ENCODE measurements at places on chromosomes 1 and 21. TPM values are rescaled to one million over a fixed set of nuclear protein-coding genes. Genes with fewer than 3 reads are reported as not detected.

- no peak overlapping the region for H3K4me3 ChIP-seq
- H3K27ac ChIP-seq: no peak overlapping the region
- DNase-seq: no peak
- H3K27me3 ChIP-seq: no peaks in the 10 kb centered on the region
- no peaks in the 10 kb centered on the region for H3K4me1 ChIP-seq
- H3K36me3 ChIP-seq: no peaks in the 10 kb centered on the region
Observed at GRCh38 chr21:21286170-21286798, 288.1 kb downstream of the NCAM2 start.

GRCh38 chr1:159091607-159092031, 15.1 kb upstream of the AIM2 start:
- peaks cover 44% of the 10 kb centered on the region for H3K4me1 ChIP-seq
- peak overlapping the region; percentile 75 for H3K27ac ChIP-seq
- peak; percentile 36 for DNase-seq
- peaks cover 5% of the 10 kb centered on the region for H3K27me3 ChIP-seq

DNA sequence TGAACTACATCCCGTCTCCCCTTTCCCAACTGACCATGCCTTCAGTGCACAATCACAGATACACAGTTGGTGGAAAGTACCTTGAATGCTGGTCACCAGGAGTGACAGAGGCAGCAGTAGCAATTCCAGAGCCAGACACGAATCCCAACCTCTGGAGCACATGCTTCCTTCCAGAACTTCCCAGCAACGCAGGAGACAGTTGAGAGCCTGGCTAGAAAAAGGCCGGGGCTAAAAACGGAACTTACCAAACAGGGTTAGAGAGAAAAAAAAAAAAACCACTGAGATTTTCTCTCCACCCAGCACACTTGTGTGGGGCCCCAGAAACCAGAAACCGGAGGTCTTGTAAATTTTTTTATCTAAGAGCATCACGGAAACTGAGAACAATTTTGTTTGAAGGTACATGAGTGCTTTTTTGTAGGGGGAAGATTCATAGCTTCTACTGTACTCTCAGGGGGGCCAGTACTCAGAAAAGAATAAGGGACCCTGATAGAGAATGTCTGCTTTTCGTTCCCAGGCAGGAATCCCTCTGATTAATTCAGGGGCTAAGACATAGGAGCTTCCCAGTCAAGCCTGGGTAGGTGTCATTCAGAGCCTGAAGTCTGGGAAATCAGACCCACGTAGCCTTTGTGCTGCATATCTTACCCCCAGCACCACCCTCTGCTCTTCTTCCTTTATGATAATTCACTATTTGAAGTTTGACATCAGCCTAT, at the start of gene CD48:
Gene CD48 (minus strand): TSS at position 221 of the 710 bp plus-strand sequence. CDS start 59 bp downstream, at position 162.
- DNase-seq: peak; percentile 75
- peaks cover 37% of the 10 kb centered on the region for H3K4me1 ChIP-seq
- H3K27ac ChIP-seq: no peak within 1 kb of the TSS
- no peaks in the 10 kb centered on the region for H3K27me3 ChIP-seq

DNA sequence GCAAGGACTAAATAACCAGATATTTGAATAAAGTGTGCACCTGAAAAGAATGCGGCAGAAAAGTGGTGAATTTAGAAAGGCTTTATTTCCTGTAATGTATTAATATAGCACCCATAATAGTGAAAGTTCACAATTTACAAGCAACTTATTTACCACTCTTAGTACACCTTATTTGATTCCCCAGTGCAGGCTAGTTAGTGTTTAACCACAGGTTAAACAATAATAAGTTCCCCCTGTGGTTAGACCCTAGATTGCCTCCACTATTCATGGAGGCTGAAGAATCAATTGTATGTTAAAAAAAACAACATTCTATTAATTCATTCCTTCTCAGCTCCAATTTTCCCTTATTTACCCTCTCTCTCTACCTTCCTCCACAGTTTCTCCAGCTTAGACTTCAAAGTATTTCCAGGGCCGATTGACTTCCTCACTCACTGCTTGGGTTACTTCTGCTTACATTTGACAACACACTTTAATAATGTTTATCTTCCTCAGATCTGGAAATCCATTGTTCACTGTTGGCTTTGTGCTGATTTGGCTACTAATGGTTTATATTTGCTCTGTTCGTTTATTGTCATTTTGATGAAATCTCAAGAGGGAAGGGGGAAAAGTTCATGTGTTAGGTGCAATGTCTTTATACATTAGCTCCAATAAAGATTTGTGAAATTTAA, 796.3 kb downstream of the BRINP3 start:
- DNase-seq: no peak
- no peaks in the 10 kb centered on the region for H3K27me3 ChIP-seq
- no peaks in the 10 kb centered on the region for H3K4me1 ChIP-seq
- no peak overlapping the region for H3K4me3 ChIP-seq
- H3K27ac ChIP-seq: no peak overlapping the region

DNA sequence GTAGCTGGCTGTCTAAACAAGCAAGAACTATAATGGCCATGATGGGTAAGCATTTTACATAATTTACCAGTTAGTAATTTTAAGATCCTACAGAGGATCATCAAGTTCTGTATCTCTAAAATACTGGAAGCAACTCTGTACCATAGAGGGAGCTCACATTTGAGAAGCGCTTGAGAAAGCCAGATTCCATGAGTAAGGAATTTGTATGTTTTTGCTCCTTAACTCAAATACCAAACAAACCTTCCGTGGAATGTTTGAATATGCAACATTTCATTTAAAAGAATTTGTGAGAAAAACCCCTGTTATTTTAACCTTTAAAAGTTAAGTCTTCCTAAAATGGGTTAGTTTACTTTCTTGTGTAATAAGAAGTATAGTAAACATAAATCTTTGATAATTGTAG, 2.0 kb downstream of the TSHB start:
- H3K27ac ChIP-seq: no peak overlapping the region
- no peak for DNase-seq
- H3K4me3 ChIP-seq: no peak overlapping the region
- no peaks in the 10 kb centered on the region for H3K4me1 ChIP-seq
- peaks cover 5% of the 10 kb centered on the region for H3K27me3 ChIP-seq

DNA sequence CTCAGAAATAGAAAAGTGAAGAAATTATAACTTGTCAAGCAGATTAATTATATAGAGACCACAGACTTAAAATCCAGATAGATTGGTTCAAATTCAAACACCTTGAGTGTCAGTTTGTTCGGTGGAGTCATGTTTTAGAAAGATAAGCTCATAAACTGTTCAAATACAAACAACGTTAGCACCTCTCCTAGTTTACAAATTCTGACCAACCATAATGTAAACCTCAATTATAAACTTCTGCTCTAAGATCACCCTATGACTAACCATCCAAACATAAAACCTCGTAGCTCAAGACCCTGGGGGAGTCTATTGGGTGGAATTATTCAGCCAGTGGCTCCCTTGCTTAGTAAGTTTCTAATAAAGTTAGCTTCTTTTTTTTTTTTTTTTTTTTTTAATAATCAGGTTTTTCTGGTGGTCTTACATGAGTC, 12.4 kb downstream of the CBR1 start:
- H3K27ac ChIP-seq: no peak overlapping the region
- peaks cover 17% of the 10 kb centered on the region for H3K4me1 ChIP-seq
- H3K36me3 ChIP-seq: no peaks in the 10 kb centered on the region
- no peak for DNase-seq

DNA sequence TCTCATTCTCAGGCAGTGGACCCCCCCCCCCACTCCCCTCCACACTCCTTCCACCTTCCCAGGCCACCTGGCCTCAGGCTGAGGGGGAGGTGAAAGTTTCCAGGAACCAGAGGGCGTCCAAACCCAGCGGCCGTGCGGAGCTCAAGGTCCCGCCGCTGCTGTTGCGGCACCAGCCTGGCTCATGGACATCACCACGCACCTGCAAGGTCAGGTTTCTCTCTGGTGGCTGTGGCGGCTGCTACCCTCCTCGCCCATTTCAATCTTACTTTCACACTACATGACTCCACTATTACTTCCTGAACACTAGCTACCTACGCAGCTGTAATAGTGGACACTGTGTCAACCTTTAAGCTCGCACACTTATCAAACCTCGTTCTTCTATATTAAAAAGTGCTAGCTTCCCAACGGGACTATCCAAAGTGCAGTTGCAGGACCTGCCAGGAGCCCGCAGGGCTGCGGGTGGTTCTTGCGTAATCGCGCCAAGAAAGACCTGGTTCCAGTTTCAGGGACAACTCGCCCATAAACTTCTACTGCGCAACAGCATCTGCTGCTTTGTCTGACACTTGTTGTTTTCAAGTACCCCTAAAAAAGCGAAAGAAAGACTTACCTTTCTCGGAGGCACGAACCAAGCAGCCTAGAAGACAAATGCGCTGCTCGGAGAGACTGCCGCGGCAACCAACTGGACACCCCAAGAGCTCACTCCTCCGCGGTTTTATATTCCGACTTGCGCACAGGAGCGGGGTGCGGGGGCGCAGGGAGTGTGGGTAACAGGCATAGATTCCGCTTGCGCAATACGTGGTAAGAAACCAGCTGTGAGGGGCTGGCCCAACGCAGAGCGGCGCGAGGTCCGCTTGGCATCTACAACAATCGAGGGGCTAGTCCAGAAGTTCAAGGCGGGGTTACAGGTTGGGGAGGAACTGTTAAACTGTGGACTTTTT, at the start of gene DIRAS3:
Gene DIRAS3 (minus strand): TSS at position 687 of the 938 bp plus-strand sequence. CDS start 3,330 bp downstream, outside the sequence.
- H3K27me3 ChIP-seq: peaks cover 27% of the 10 kb centered on the region
- peaks cover 13% of the 10 kb centered on the region for H3K4me1 ChIP-seq
- H3K4me3 ChIP-seq: peak within 1 kb of the TSS; percentile 10
- H3K36me3 ChIP-seq: no peaks in the 10 kb centered on the region
- no peak within 1 kb of the TSS for H3K27ac ChIP-seq

GRCh38 chr1:155909894-155910293, 1.3 kb downstream of the RIT1 start:
- H3K27me3 ChIP-seq: no peaks in the 10 kb centered on the region
- peak overlapping the region; percentile 94 for H3K4me3 ChIP-seq
- peak overlapping the region; percentile 98 for H3K27ac ChIP-seq
- H3K36me3 ChIP-seq: peaks cover 41% of the 10 kb centered on the region
- no peak for DNase-seq

DNA sequence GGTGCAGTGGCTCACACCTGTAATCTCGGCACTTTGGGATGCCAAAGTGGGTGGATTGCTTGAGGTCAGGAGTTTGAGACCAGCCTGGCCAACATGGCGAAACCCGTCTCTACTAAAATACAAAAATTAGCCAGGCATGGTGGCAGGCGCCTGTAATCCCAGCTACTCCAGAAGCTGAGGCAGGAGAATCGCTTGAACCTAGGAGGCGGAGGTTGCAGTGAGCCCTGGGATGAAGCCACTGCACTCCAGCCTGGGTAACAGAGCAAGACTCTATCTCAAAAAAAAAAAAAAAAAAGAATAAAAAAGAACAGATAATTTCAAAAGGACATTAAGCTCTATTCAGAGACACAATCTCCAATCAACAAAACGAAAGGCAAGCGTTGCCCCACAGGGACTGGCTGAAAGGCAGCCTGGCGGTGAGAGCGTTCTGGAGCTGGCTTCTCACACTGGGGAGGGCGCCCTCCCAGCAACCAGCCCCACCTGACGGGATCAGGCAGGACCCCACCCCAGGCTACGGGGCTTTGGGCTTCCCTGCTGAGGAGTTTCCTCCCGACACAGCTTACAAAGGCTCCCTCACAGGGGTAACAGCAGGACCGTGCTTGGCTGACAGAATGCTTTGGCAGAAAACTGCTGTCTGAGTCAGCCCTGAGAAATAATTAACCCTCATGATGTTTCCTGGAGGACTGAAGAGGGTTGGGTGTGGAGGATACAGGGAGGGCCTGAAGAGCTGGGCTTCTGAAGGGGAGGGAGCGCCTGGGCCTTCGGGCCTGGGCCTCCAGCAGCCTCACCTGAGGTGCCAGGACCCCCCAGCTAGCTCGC, 31.1 kb upstream of the SRP9 start:
- no peak for DNase-seq
- H3K4me3 ChIP-seq: no peak overlapping the region
- H3K4me1 ChIP-seq: no peaks in the 10 kb centered on the region
- no peak overlapping the region for H3K27ac ChIP-seq
- no peaks in the 10 kb centered on the region for H3K36me3 ChIP-seq

- no peaks in the 10 kb centered on the region for H3K27me3 ChIP-seq
- no peak overlapping the region for H3K4me3 ChIP-seq
- H3K4me1 ChIP-seq: no peaks in the 10 kb centered on the region
- no peak overlapping the region for H3K27ac ChIP-seq
Observed at GRCh38 chr1:83104558-83104957, 894.4 kb downstream of the TTLL7 start.

GRCh38 chr1:32831878-32832277, 14.4 kb downstream of the S100PBP start:
- DNase-seq: no peak
- H3K4me3 ChIP-seq: no peak overlapping the region
- no peak overlapping the region for H3K27ac ChIP-seq
- peaks cover 47% of the 10 kb centered on the region for H3K36me3 ChIP-seq
- H3K4me1 ChIP-seq: peaks cover 10% of the 10 kb centered on the region

DNA sequence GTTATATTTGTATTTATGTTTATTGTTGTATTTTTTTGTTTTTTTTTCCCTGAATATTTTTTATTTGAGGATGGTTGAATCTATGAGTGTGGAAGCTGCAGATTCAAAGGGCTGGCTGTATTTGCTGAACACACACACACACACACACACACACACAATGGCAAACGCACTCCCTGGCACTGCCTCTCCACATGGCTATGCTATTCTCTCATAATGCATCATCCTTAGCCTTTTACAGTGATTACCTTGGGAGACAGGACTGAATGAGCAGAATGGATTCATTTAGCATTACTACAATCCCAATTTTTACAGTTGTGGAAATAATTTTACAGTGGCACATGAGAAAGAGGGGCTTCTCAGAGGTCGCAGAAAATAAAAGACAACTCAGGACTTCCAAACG, 390.1 kb downstream of the PCP4 start:
- H3K4me3 ChIP-seq: no peak overlapping the region
- no peaks in the 10 kb centered on the region for H3K27me3 ChIP-seq
- H3K4me1 ChIP-seq: no peaks in the 10 kb centered on the region
- DNase-seq: no peak

DNA sequence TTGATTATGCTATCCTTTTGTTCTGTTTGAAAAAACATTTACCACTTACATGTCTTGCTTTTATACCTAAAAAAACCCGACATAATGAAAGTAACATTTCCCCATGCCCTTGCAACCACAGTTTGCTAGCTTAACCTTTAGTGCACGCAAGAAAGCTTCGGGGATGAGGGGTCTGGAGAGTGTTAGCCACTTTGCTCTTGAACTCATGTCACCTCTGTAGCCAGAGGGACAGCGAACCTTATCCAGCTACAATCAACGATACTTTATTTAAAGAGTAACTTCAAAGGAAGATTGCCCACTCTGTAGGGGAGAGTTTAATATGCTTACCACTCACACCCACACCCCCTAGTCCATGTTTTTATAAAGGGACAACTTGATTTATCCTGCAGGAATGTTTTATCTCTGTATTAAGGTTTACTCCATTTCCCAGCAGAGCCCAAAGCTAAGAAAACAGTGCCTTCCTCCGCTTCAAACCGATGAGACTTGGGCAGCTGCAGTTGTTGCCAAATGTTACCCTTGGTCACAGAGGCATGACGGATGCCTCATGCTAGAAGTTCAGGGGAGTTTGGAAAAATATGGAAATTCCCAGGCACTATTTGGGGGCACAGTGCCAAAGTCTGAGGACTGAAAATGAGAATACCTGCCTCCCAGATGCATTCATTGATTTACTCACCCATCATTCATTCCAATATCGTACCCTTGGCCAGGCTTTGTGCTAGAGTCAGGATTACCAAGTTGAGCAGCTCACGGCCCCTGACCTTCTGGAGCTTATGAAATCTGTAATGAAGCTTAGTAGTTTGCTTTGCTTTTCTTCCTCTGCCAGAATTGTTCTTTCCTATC, 61.4 kb upstream of the VCAM1 start:
- no peak for DNase-seq
- H3K4me3 ChIP-seq: no peak overlapping the region
- H3K36me3 ChIP-seq: no peaks in the 10 kb centered on the region
- H3K27me3 ChIP-seq: no peaks in the 10 kb centered on the region

Gene FCMR
- 51.7 TPM for total RNA-seq

Gene NTMT2
- not detected for total RNA-seq

Gene ZNF326
- 21.1 TPM for total RNA-seq

Gene RPE65
- total RNA-seq: not detected

Gene OR2AK2
- total RNA-seq: not detected

Gene CFHR1
- total RNA-seq: not detected
